ENCODE measurements at places on chromosomes 3 and 15.

DNA sequence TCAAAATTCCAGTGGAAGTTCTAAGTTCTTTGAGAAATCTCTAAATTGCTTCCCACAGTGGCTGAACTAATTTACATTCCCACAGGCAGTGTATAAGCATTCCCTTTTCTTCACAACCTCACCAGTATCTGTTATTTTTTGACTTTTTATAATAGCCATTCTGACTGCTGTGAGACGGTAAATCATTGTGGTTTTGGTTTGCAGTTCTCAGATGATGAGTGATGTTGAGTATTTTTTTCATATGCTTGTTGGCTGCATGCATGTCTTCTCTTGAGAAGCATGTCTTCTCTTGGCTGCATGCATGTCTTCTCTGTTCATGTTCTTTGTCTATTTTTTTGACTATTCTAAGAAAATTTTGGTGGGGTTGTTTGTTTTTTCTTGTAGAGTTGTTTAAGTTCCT, 499.6 kb upstream of the CCDC54 start:
- peak; percentile 58 for DNase-seq

DNA sequence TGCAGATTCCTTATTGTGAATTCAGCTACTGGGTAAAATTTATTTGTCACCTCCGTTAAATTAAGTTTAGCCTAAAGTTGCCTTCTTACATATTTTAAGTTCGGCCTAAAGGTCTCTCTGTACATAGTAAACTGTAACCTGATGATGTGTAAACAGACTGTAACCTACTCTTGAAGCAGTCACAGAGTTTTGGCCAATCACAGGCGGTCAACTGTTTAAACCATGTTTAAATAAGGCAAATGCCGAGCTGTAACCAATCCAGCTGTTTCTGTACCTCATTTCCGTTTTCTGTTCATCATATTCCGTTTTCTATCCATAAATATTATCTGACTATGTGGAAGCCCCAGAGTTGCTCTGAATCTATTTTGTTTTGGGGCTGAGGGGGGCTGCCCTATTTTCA, 2.4 kb upstream of the ADAMTSL3 start:
- no peak for DNase-seq

- peak; percentile 82 for DNase-seq
Observed at GRCh38 chr3:64533617-64534317, 154.0 kb downstream of the ADAMTS9 start.

DNA sequence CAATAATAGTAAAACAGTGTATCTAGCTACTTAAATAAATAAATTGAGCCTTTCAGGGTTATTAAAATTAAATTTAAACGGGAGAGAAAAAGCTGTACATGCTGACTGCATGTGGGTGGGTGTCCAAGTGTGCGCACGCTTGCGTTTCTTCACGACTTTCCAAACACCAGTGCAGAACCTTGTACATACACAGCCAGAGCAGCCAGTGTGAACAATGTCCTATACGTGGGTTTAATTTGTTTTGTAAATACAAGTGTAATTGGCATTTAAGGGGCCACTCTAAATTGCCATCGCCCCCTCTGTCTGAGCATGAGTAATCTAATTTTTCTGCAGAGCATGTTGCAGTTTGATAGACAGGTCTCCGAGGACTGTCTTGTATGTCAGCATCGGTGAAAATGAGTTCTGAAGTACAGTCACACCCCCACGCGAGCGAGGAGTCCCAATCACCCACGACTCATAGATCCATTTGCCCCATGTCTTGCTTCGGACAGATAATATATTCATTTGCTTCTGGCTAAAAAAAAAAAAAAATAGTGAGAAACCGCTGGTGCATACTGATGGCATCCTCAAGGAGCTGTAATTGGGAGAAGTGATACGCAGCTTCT, 121.8 kb upstream of the ARRDC4 start:
- DNase-seq: no peak

- DNase-seq: no peak
Observed at GRCh38 chr15:39443659-39444219, 137.1 kb upstream of the THBS1 start.

GRCh38 chr3:107651782-107652181, 129.0 kb downstream of the BBX start:
- no peak for DNase-seq
